Tibial artery (tissue), 4 donors: ENCODE measurements at places on chromosomes 2 and 18.

DNA sequence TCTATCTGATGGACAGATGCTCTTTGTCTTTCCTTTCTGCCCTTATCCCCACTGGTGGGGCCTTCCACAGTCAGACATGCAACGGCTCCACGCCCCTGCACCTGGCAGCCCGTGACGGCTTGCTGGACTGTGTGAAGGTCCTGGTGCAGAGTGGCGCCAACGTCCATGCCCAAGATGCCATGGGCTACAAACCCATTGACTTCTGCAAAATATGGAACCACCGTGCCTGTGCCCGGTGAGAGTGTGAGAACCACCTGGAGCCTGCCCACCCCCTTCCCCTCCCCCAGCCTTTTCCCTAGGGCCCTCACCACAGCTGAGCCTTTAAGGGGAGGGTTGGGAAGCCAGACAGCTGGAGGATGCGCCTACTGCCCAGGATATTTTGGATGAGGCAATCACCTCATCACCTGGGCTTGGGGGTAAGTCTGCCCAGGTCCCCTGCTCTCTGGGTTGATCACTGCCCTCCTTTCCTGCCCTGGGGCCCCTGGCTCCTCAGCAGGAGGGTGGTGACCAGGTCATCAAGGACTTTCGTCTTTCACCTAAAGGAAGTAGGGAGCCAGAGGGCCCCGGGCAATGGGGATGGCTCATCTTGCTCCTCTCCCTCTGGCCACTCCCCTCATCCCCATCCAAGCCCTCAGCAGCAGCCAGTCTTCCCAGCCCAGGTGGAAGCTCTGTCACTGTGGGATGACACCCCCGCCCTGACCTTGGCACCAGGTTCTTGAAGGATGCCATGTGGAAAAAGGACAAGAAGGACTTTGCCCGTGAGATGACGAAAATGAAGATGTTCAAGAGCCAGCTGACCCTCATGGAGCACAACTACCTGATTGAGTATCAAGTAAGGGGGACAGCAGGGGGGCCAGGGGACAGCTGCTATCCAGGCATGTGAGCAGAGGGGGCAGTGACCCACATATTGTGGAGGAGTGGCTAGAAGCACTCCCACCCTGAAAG is 3.7 kb downstream of the ANKRD53 start:
- DNase-seq, result peak; percentile 59

- DNase-seq, result peak; percentile 38
These were observed 51.8 kb upstream of the CYRIA start for GRCh38 chr2:16717477-16717876.

DNA sequence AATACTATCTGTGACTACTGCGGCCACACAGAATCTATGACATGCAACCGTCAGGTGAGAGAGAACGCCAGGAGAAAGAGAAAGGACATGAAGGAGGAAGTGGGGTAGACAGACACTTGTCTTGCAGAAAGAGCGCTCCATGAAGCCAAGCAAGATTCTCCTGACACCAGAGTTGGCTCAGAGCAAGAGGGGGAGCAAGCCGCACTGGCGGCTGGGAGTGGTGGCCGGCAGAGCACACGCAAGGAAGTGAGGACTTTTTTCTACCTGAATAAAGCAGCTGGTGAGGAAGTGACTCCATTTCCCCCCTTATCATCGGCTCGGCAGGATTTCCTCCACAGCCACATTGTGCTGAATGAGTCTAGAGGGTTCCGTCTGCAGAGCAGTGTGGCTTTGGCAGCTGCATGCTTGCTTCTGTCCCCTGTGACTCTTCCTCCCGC is 181.6 kb downstream of the BCL2 start:
- no peak for DNase-seq

- no peak for DNase-seq
These were observed 2.0 kb downstream of the CNNM4 start for GRCh38 chr2:96762529-96763311.

GRCh38 chr2:61181382-61182058 is 19.5 kb downstream of the C2orf74 start:
- no peak for DNase-seq

GRCh38 chr2:77479395-77479794 is 42.8 kb downstream of the LRRTM4 start:
- DNase-seq, result no peak
